ENCODE measurements at places on chromosomes 12 and 14.

DNA sequence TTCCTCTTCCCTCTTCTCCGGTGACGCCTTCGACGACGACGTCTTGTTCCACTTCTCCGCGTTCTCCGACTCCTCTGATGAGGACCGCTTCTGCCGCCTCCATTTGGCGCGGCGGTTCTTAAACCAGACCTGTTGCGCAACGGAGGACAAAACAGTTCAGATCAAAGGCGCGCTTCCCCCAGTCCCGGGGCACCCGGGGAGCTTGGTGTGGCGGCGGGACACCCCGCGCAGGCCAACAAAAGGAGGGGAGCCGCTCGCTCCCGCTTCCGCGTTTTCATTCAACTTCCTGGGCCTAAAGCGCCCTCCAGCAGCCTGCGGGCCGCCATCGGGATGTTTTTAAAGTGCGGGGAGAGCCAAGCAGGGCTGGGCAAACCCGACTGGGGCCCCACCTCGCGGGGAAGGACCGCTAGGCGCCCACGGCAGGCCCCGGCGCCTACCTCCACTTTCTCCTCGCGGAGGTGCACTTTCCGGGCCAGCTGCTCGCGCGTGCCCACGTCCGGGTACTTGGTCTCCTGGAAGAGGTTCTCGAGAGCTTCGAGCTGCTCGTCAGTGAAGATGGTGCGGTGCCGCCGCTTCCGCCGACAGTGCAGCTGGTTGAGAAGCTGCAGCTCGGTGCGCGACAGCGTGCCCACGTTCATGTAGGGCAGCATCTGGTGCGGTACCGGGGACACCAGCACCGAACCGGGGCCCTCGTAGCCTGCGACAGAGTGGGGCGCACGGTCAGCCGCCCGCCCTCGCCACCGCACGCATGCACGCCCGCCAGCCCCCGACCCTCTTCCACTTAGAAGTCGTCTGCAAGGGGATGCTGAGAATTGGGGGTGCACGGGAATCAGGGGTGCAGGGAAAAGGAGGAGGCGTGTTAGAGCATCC lies 1.2 kb downstream of the GSC start:
- DNase-seq: peak; percentile 16

GRCh38 chr14:89302396-89302950 lies 114.6 kb downstream of the FOXN3 start:
- no peak for DNase-seq

- no peak for DNase-seq
Observed at GRCh38 chr12:87382959-87383566, 646.1 kb downstream of the C12orf50 start.

- DNase-seq: no peak
Observed at GRCh38 chr12:124122722-124123121, 149.7 kb downstream of the ZNF664 start.

DNA sequence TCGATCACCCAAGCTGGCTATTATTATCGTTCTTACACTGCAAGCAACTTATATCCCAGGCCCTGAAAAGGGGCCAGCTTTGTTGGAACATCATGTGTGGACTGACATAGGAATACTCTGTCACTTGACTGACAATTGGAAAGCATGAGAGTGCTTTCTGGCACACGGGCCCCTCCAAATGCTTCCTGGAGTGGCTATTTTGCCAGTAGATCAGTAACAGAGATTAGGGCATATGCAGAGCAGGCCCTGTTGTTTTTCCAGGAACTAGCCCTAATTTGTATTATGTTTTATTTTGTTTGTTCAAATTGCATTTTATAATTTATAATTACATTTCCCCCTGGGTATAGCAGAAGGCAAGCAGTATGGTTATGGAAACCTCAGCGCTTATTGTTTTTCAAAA lies 170.1 kb upstream of the FRMD6 start:
- DNase-seq: no peak

- peak; percentile 4 for DNase-seq
Observed at GRCh38 chr12:130041983-130042812, 120.1 kb upstream of the FZD10 start.

- no peak for DNase-seq
Observed at GRCh38 chr12:71432936-71433335, 6.7 kb upstream of the LGR5 start.

GRCh38 chr12:132469423-132469822 lies 20.5 kb upstream of the FBRSL1 start:
- DNase-seq: no peak

GRCh38 chr12:122891661-122892525 lies 4.0 kb downstream of the VPS37B start:
- DNase-seq: no peak

GRCh38 chr12:48221645-48222044 lies 18.6 kb upstream of the OR10AD1 start:
- DNase-seq: no peak

- DNase-seq: no peak
Observed at GRCh38 chr14:103736546-103737431, 21.2 kb downstream of the ZFYVE21 start.

DNA sequence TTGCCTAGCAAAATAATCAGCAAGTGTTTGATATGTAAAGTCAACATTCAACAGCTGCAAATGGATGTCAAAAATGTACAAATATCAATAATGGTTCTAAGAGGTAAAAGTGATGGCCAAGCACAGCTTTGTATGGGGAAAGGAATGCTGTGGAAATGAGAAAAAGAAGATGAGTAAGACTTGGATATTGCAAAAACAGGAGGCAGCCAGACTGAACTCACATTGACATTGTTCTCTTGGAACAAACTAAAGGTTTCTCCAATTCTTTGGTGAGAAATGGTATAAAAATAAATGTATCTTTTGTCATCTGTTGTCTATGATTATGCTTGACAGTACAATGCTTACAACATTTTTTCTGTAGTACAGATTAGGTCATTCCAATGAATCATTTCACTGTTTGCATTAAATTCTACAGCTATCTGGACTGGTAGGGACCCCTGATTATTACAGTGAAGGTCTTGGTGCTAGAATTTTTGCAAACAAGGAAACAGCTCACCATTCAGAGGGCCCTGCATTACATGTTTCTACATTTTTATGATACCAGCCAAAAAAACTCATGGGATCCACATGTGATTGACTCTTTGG lies 465.7 kb downstream of the NOVA1 start:
- no peak for DNase-seq

DNA sequence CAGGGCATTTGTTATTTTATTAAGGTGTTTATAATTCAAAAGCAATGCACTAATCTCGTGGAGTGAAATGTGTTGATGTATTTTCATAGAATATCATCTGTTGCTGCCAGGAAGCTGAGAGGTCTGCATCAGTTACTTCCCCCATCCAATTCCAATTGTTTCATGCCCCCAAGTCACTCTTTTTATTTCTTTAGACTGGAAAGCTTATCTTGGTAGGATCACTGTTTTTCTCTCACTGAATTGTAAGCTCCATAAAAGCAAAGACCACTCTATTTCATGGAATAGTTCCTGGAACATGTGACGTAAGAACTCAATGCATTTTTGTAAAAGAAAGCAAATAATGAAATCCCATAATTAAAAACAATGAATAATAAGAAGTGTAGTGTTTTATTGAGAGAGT lies 420.2 kb downstream of the TRHDE start:
- no peak for DNase-seq

DNA sequence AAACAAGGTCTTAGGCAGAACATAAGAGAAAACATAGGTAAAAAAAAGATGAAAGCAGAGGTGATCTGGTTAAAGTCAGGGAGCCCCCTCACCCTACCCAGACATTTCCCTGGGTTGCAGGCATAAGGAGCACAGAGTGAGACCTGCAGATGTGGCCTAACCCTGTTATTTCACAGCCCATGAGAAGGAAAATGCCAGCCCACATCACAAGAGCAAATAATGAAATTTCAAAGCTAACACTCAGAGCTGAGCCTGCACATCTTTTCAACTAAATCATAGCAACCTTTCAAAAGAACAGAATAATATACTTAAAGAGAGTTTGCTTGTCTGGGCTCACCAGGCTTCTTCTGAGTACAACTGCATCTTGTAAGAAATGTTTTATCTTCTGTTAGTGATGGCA lies 295.4 kb downstream of the RPAP3 start:
- no peak for DNase-seq

- no peak for DNase-seq
Observed at GRCh38 chr12:65232476-65233077, 45.9 kb upstream of the MSRB3 start.

- DNase-seq: no peak
Observed at GRCh38 chr12:123807670-123808069, 45.6 kb downstream of the DNAH10 start.

GRCh38 chr14:96629082-96629481 lies 126.9 kb downstream of the PAPOLA start:
- no peak for DNase-seq

- DNase-seq: no peak
Observed at GRCh38 chr12:30884799-30885198, 41.7 kb upstream of the TSPAN11 start.

- DNase-seq: no peak
Observed at GRCh38 chr14:92652413-92653151, 95.8 kb downstream of the LGMN start.

GRCh38 chr14:79056879-79057278 lies 886.7 kb downstream of the NRXN3 start:
- no peak for DNase-seq

- no peak for DNase-seq
Observed at GRCh38 chr12:91213-91612, 24.6 kb downstream of the IQSEC3 start.

DNA sequence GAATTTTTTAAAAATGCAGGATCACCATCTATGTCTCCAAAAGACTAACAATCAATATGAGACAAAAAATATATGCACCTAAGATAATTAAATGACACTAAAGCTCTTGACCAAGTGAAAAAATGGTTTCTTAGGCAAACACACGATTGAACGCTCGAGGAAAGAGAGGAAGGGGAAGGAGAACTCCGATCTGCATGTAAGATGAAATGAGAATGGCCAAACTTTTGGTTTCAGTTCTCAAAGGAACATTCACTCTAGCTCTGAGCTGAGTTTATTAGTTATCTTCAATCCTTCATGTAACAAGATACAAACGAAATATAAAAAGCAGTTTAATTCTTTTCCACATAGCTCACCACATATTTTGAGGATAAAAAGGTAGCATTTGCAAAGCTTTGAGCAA lies 2.8 kb downstream of the DYRK4 start:
- no peak for DNase-seq

- DNase-seq: no peak
Observed at GRCh38 chr14:77154421-77154820, 12.8 kb upstream of the ZDHHC22 start.

GRCh38 chr12:105100998-105101397 lies 6.5 kb upstream of the WASHC4 start:
- no peak for DNase-seq

- no peak for DNase-seq
Observed at GRCh38 chr12:63841571-63841970, 2.9 kb upstream of the SRGAP1 start.

GRCh38 chr12:117486840-117487659 lies 125.6 kb upstream of the NOS1 start:
- DNase-seq: no peak
